ENCODE measurements at places on chromosomes 2 and 18. TPM values are rescaled to one million over a fixed set of nuclear protein-coding genes. Genes with fewer than 3 reads are reported as not detected.

NOL4 gene
- not detected for polyA plus RNA-seq

- no peak for DNase-seq
Observed at GRCh38 chr2:165467921-165468320, 1.6 kb upstream of the CSRNP3 start.

SLC5A7 gene
- polyA plus RNA-seq, result not detected

CYBRD1 gene
- polyA plus RNA-seq, result 115 TPM

DNA sequence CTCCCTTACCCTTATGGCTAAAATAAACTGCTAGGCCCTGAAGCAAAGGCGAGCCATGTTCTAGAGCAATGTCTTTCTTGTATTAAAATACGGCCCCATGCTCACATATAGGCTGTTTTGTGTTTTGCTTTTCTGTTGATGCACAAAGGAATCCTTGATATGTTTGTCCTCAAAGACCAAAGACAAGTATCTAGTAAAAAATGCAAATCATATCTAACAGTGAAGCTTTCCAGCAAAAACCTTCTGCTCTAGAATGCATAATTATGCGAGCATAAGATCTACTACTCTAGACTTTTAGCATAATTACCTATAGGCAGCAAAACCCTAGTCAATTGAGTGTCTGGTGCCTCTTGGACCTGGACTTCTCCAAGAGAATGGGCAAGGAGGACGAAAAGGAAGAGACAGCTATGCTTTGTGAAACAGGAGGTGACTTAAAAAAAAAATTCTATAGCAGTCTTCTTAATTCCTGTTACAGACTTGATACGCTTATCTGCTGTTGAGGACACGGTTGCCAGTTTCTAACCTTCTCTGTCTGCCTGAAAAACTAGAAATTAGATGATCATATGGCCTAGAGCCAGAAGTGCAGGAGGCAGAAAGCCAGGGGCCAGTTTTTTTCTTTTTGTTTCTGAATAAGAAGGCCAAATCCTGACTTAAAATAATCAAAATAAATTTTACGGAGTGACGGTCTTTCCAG is 1.5 kb upstream of the AMMECR1L start:
- DNase-seq, result no peak

DNA sequence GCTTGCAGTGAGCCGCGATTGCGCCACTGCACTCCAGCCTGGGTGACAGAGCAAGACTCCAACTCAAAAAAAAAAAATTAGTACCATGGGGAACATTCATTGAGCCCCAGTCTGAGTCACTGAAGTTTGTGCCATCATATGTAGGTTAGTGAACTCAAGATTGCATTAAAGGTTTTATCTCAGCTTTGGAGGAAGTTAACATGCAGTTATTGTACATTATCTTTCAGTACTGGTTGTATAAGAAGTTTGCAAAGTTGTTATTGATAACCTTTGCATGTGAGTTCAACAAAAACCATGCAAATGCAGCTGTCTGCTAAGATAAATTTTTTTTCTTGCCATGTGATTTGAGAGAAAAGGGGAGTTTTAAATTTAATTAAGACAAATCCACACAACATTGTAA is 95.7 kb downstream of the MEIS1 start:
- DNase-seq, result no peak

- no peak for DNase-seq
Observed at GRCh38 chr2:205287316-205287715, 395.0 kb upstream of the NRP2 start.

POTEI gene
- polyA plus RNA-seq, result not detected

TGFA gene
- polyA plus RNA-seq, result not detected

DNA sequence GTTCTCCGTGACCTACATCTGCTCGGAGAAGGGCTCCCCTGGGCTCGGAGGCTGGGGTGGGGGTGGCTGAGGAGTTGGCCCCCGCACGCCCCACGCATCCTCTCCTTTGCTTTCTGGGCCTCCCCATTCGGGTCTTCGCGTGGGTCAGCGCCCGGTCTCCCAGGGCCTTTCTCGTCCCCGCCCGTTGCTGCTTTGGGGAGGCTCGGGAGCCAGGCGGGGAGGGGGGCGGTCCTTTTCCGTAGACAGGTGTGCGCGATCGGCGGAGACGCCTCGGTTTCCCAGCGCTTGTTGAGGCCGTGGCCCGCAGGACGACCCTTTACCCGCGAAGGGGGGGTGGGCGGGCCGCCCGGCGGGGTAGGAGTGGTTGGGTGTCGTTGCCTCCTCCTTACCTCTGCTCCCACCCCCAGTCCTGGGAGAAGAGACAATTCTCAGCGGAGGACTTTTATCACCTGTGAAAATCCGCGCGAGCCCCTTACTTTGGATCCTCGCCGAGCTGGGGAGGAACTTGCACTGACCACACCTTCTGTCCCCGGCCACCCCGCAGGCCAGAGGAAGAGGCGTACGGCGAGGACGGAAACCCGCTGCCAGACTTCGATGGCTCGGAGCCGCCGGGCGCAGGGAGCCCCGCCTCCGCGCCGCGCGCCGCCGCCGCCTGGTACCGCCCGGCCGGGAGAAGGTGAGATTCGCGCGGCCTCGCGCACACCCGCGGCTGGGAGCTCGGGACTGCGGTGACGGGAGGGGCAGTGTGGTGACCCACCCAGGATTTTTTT is 2.6 kb downstream of the ADCYAP1 start:
- DNase-seq, result no peak

PRKAG3 gene
- not detected for polyA plus RNA-seq

All from AG04450 (cell line).